ENCODE measurements at places on chromosomes 6 and 20.

- DNase-seq = no peak
- no peaks in the 10 kb centered on the region for H3K27me3 ChIP-seq
- no peak overlapping the region for H3K4me3 ChIP-seq
Observed at GRCh38 chr6:81634155-81634880, 118.2 kb downstream of the TENT5A start.

DNA sequence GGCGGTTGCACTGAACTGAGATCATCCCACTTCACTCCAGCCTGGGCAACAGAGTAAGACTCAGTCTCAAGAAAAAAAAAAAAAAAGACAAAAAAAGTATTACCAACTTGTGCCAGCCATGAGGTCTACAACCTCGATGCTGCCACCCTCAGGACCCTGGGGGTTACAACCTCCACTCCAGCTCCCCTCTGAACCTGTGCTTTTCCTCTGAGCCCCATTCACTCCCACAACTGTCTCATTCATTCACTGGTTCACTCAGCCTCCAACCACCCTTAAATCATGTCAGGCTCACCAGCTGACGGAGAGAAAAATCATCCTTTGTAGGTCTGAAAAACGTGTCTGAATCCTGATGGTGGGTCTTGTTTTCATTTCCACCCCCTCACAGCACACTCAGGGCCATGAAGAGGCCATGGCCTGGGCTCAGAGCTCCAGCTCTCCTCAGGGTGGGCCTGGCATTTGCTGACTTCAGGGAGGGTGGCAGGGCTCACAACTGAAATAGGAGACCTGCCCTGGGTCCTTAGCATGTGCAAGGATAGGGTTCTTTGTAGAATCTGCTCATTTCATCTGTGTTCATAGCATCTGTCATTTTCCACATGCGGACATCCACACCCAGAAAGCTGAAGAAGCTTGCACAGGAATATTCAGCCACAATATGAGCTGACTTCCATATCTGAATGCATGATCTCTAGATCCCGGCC is 1.9 kb upstream of the ULBP1 start:
- no peak overlapping the region for H3K27ac ChIP-seq
- no peaks in the 10 kb centered on the region for H3K4me1 ChIP-seq
- no peak overlapping the region for H3K4me3 ChIP-seq
- peaks cover 49% of the 10 kb centered on the region for H3K27me3 ChIP-seq

DNA sequence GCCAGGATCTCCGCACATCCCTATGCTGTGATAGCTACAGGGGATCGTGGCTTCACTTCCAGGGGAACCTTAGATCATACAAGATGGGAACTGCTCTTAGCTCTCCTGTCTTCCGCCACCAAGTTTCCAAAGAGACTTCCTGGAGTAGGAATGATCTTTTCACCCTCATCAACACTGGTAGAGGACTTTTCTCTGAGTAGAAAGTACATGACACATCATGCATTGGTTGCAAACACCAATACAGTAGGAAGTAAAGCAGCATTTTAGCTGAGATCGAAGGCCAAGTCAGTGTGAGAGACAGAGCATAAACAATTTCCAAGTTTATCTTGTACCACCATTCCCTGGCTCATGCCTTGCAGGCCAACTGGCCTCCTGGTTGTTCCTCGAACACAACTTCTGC is 113.1 kb upstream of the NEDD9 start:
- H3K27me3 ChIP-seq = no peaks in the 10 kb centered on the region
- H3K36me3 ChIP-seq = no peaks in the 10 kb centered on the region
- no peak overlapping the region for H3K27ac ChIP-seq
- no peak for DNase-seq
- no peak overlapping the region for H3K4me3 ChIP-seq
- no peaks in the 10 kb centered on the region for H3K4me1 ChIP-seq

DNA sequence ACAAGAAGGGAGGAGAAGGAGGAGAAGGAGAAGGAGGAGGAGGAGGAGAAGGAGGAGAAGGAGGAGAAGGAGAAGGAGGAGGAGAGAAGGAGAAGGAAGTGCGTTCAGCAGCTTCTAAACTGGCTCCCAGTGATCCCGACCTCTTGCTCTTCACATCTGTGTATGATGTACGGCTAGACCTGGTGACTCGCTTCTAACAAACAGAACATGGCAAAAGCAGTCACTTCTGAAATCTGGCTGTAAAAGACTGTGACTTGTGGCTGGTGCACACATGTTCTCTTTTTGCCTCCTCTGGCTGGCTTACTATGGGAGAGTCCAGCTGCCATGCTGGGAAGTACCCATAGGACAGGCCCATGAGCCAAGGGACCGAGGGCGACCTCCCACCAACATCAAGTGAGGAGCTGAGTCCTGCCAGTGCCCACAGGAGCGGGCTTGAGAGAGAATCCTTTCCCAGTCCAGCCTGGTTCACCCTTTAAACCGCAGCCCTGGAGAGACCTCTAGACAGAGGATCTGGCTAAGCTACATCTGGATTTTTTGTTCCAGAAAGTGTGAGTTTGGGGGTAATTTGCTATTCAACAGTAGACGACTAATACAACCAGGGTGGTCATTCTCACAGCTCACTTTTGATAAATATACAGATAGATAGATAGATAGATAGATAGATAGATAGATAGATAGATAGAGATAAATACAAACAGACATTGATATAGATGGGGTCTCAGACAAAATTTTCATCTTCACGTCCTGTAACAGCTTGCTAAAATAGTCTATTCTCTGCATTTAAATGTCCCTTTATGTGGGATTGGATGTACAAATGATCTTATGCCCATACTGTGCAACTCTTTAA is 42.3 kb downstream of the RPP40 start:
- H3K4me3 ChIP-seq = no peak overlapping the region
- H3K36me3 ChIP-seq = no peaks in the 10 kb centered on the region

GRCh38 chr20:53890443-53891305 is 179.7 kb downstream of the BCAS1 start:
- H3K27ac ChIP-seq = peak overlapping the region; percentile 24
- H3K4me3 ChIP-seq = no peak overlapping the region
- no peaks in the 10 kb centered on the region for H3K36me3 ChIP-seq
- peak; percentile 61 for DNase-seq
- H3K27me3 ChIP-seq = no peaks in the 10 kb centered on the region

GRCh38 chr20:35981969-35982368 is 13.6 kb downstream of the CNBD2 start:
- H3K36me3 ChIP-seq = no peaks in the 10 kb centered on the region
- H3K4me1 ChIP-seq = no peaks in the 10 kb centered on the region

Data from colonic mucosa (tissue), 4 donors.